ENCODE measurements at places on chromosomes 2 and 18.

GRCh38 chr2:74025971-74026612 lies 41.4 kb downstream of the TET3 start:
- peak; percentile 10 for DNase-seq

DNA sequence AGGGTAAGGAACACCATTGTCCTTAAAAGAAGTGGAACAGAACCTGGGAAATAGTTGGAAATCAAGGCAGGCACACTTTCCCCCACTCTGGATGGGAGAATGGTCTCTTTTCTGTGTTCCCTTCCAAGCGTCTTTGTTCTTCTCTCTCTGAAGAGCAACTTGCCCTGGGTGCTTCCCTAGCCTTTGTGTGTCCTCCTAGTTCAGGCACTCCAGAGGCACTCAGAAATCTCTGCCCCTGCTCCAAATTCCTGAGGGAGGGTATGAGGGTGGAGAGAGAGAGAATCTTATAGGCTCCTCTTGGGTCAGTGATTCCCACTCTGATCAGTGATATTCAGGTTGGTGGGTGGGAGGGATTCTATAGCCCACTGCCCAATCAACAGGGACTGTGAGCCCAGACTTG lies 8.8 kb upstream of the SIX2 start:
- DNase-seq = no peak

GRCh38 chr2:85605406-85606115 lies 3.1 kb upstream of the TMEM150A start:
- no peak for DNase-seq

DNA sequence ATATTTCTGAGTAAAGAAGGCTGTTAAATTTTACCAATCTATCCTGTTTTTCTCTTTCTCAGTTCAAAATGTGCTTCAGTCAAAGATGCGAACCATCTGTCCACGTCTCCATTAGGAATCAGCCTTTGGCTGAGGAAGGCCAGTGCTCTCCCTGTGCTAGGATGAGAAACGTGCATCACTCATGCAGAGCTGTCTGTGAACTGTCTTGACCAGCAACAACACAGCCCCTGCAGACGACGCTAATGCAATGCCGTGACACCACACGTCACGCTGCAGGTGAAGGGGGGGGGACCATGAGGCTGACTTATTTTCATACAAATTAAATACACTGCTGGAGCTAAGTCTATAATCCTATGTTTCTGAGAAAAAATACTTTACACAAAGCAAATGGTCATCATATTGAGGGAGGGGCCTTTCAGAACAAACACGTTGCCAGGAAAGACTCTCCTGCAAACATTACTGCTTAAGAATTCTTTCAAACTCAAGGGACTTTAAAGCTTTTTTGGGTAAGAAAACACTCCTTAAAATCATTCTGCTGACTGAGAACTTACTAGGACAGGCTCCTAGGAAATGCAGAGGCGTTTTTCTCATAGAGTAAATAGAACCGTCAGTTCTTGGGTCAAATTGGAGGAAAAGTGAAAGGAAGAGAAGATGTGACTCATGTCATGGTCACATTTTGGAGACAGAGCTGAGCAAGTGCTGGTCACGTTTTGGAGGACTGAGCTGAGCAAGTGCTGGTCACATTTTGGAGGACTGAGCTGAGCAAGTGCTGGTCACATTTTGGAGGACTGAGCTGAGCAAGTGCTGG lies 97.0 kb downstream of the MBP start:
- no peak for DNase-seq

GRCh38 chr18:42969366-42969765 lies 146.1 kb downstream of the RIT2 start:
- DNase-seq = no peak

GRCh38 chr2:27627963-27628766 lies 647 bp downstream of the CCDC121 start:
- peak; percentile 4 for DNase-seq
